ENCODE measurements at places on chromosomes 7 and 10.
A peak's percentile ranks its signal among the peaks of the same experiment; 100 is the strongest.

DNA sequence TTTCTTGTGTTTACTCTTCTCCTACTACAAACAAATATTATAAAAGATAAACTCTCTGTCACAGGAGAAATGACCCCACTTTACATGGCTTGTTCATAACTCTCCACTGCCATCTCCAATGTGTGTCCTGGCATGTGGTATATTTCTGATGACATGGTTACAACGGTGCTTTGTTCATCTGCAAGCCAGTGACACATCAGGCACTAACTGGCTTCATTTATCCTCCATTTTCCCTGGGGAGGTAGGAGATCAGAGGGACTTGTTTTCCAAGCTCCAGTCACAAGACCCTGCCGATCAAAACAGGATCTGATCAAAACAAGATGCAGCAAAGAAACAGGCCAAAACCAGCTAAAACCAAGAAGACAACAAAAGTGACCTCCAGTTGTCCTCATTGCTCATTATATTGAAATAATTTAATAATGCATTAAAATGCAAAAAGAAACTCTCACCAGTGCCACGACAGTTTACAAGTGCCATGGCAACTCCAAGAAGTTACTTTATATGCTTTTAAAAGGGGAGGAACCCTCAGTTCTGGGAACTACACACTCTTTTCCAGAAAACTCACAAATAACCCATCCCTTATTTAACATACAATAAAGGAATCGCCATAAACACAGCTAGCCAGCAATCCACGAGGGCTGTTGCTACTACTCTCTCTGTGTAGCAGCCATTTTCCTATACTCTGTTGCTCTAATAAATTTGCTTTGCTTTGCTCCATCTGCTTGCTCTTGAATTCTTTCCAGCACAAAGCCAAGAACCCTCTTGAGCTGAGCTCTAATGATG lies 224.2 kb downstream of the XPNPEP1 start:
- no peak for DNase-seq

GRCh38 chr7:151244841-151245346 lies 3.6 kb downstream of the SMARCD3 start:
- peak; percentile 48 for DNase-seq

- no peak for DNase-seq
Measured at GRCh38 chr7:77550586-77550985, 13.5 kb downstream of the PTPN12 start.

- DNase-seq, result peak; percentile 27
Measured at GRCh38 chr10:131183546-131184045, 127.9 kb downstream of the TCERG1L start.

DNA sequence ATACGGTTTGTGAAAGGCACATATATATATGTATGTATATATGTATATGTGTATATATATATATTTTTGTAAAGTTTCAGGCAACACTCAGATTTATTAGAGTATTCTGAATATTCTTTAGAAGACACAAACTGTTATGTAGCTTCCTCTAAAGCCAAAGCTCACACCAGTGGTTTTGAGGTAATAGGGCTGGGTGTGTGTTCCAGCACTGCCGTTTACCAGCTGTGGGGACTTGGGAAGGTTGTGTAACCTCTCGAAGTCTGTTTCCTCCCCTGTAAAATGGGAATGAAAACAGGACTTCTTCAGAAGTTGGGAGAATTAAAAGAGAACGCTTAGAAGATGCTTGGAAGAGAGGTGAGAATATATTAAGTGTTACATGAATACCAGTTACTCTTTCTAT lies 94.8 kb downstream of the PRPF18 start:
- DNase-seq, result no peak

Data from CD8-positive, alpha-beta T cell (primary cell).